Iris pigment epithelial cell (primary cell): ENCODE measurements at places on chromosomes 5 and 9.
A peak's percentile ranks its signal among the peaks of the same experiment; 100 is the strongest.

DNA sequence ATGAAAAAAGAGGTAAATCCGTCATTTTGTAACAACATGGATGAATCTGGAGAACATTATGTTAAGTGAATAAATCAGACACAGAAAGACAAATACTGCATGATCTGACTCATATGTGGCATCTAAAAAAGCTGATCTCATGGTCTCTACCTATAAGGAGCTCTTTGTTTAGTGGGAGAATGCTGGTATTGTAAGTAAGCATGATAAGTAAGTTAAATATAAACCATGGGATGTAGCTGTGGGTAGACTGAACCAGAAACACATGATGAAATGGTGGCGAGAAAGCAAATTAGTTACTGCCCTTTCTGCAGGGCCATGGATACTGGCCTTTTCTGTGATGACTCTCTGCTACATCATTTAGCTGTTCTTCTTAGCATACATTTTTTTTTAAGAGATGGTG lies 66.4 kb upstream of the RUSC2 start:
- DNase-seq: no peak

DNA sequence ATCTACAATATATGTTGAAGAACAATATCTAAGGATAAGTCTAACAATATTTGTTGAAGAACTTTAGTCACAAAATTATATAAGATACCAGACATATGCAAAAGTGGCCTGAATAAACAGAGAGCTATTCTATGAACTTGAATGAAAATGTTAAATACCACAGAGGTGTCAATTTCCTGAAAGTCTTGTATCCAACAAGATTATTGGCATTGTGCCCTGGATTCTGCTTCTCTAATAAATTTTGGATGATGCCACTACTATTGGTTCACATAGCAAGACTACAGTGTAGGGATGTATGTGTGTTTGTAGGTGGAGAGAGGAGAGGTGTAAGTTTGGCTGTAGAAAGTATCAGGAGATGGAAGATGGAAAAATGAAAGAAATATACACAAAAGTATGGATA lies 731.8 kb upstream of the RGMB start:
- DNase-seq: peak; percentile 3

DNA sequence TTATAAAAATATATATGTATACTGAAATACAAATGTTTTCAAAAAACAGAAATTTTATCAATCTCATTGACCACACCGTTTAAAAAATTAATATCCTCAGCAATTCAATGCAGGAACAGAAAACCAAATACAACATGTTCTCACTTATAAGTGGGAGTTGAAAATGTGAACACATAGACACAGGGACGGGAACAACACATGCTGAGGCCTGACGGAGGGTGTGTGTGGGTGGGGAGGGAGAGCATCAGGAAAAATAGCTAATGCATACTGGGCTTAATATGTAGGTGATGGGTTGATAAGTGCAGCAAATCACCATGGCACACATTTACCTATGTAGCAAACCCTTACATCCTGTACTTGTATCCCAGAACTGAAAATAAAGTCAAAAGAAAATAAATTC lies 409.5 kb downstream of the MLLT3 start:
- no peak for DNase-seq

- no peak for DNase-seq
Observed at GRCh38 chr5:56471707-56472106, 238.6 kb upstream of the ANKRD55 start.

DNA sequence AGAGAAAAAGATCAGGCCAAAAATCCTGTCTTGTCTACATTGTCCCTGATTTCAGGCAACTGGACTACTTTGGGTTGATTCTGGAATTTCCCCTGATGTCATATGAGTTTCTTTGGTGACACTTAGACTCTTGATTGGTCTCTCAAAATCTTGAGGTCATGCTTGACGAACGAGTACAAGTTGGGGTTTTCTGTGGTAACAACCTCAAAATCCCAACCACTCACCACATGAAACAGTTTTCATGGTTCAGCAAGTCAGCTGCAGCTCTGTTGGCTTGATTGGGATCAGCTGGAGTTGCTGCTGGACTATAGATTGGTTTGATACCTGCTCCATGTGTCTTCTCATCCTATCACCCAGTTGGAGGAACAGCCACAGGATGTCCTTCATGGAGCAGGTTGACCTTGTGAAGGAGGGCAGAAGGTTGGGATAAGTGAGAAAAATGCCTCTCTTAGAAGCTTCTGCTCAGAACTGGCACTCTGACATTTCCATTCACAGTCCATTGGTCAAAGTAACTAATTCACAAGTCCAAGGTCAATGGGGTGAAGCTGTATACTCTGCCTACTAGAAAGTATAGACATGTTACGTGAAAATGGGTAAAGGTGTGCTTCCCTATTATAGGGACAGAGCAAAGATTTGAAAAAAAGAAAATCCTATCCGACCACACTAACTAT lies 284.5 kb downstream of the SH3GL2 start:
- no peak for DNase-seq

- DNase-seq: no peak
Observed at GRCh38 chr9:134222018-134222573, 57.7 kb upstream of the RNU6ATAC start.

GRCh38 chr5:143890487-143890886 lies 78.5 kb downstream of the HMHB1 start:
- DNase-seq: peak; percentile 33

- DNase-seq: no peak
Observed at GRCh38 chr9:100401042-100401441, 25.9 kb upstream of the MSANTD3 start.

DNA sequence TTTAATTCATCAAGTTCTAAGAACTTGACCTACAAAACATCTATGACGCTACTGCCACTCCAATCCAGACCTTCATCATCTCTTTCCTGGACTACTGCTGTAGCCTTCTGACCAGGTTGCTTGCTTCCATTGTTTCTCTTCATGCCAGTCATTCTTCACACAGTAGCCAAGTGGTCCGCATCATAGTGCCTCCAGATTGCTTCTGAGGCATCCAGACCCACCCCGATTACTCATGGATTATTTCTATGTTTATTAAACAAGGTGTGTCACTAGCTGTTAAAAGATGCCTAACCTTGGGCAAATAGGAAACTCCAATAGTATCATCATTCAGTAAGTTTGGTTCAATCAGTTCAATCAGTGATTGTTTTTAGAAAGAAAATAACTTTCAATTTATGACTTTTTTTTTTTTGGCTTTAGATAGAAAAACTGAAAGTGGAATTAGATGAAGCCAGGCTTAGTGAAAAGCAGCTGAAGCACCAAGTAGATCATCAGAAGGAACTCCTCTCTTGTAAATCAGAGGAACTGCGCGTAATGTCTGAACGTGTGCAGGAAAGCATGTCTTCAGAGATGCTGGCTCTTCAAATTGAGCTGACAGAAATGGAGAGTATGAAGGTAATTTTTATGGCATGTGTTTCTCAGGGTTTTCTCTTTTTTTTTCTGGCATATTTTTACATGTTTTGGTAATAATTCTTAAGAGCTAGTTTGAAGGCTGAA lies 9.5 kb downstream of the SPDL1 start:
- no peak for DNase-seq

DNA sequence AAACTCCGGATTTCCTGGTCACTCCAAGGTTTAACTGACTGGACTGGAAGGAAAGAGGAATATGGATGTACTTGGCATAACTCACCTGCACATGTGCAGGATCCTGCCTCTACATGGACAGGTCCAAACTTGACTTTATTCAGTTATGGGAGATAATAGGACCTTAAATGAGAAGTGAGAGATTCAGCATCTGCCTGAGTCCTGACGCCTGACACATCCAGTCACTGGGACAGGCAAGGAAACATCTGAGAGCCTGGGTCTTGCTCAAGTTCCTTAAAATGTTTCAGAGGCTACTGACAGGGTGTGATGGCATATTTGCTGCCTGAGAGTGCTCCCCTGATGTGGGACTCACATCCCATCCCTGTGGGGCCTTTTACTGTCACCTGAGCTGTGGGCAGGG lies 34.9 kb downstream of the ZNF354A start:
- no peak for DNase-seq

GRCh38 chr5:163504079-163504931 lies 1.1 kb upstream of the MAT2B start:
- peak; percentile 71 for DNase-seq

DNA sequence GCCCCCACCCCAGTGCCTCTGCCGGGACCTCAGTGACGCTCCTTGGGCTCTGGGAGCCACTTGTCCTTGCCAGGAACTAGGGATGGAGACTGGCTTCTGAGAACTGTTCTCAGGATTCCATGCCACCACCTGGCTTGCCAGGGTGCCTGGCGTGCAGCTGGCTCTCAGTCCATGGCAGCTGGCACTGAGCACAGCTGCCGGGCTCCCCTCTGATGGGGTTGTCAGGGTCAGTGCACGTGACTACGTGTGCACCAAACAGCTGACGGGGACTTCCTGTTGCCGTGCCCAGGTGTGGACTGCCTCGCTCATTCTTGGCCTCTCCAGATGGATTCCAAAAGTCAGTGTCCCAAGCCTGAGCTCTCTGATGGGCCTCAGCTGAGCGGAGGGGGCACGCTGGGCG lies 9.4 kb downstream of the KCNT1 start:
- DNase-seq: no peak

GRCh38 chr5:122713041-122713440 lies 61.8 kb upstream of the SNX2 start:
- DNase-seq: no peak

DNA sequence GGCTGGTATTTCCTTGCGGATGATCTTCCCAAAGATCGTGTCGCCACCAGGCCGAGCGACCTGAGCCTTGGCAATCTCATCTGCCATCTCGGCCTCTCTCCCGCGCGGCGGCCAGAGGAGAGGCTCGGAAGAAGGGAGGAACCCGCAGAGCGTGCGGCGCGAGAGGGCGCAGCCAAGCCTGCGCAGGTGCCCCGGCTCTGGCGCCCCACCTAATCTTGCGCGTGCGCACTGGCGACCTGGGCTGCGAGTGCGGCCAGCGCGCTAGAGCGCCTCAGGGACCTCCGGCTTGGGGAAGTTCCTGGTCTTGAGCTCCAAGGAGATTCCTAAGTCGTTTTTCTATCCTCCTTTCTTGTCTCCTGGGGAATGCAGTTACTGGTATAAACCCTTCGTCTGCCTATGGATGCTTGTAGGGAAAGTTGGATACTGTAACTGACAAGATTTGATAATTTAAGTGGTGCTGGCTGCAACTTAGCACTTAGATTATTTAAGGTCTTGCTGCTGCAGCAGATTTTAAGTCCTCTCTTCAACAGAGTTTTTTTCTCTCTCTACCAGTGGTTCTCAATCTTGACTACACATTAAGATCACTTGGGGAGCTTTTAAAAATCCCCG lies at the start of gene HINT1:
TSS of gene HINT1 (minus strand) at position 138 of the 609 bp plus-strand sequence. CDS start at position 87, 51 bp downstream.
- peak; percentile 81 for DNase-seq

DNA sequence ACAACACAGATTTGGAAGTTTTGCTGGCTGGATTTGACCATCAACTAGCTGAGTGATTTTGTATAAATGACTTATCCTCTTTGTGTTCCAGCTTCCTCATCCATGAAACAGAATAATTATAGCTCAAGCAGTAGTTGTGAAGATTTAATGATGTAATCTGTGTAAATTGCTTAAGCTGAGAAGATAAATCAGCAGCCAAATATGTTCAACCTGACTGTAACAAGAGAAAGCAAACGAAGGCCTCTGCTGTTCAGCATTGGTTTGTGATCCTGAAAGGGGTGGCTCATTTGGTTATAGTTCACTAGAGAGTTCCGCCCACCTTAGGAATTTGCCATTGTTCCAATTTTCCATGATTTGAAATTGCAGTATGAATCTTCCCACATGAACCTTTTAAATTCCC lies 75.7 kb upstream of the CCDC112 start:
- DNase-seq: no peak

- DNase-seq: no peak
Observed at GRCh38 chr5:170495825-170496661, 7.8 kb upstream of the KCNIP1 start.

- peak; percentile 35 for DNase-seq
Observed at GRCh38 chr5:128469912-128470311, 68.1 kb downstream of the FBN2 start.

GRCh38 chr5:1268666-1269065 lies 26.2 kb downstream of the TERT start:
- DNase-seq: no peak

DNA sequence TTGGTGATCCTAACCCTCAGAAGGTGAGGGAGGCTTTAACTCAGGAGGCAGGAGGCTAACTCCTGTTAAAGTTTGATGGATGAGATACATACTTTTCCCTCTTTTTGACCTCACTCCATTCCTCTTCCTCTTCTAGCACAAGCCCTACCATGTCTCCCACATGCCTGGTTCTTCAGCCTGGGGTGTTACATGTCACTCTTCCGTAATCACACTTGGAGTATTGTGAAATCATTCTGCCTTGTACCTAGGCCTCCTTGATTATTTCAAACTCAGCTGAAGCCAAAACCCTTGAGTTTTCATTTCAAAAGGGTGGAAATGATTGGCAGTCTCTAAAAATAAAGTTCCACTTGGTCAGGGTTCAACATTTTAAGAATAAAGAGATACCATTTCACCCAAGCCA lies 1.8 kb downstream of the PLAC8L1 start:
- peak; percentile 41 for DNase-seq

- no peak for DNase-seq
Observed at GRCh38 chr9:23441275-23441674, 384.8 kb downstream of the ELAVL2 start.

DNA sequence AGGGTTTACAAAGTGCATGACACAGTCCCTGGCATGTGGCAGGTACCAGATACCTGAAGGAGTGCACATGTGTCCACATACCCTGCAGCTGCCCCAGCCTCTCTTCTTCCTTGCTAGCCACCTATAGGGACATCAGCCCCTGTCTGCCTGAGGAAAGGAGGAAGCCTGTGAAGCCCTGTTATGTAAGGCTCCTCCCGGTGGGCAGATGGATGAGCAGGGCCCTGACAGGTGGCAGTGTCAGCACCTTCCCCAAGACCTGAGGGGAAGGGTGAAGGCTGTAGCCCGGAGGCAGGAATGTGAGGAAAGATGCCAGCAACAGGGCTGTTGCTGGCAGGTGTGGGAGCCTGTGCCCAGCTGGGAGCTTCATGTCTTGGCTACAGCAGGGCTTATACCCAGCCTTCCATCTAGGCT lies 21.7 kb downstream of the TCF7 start:
- DNase-seq: no peak

DNA sequence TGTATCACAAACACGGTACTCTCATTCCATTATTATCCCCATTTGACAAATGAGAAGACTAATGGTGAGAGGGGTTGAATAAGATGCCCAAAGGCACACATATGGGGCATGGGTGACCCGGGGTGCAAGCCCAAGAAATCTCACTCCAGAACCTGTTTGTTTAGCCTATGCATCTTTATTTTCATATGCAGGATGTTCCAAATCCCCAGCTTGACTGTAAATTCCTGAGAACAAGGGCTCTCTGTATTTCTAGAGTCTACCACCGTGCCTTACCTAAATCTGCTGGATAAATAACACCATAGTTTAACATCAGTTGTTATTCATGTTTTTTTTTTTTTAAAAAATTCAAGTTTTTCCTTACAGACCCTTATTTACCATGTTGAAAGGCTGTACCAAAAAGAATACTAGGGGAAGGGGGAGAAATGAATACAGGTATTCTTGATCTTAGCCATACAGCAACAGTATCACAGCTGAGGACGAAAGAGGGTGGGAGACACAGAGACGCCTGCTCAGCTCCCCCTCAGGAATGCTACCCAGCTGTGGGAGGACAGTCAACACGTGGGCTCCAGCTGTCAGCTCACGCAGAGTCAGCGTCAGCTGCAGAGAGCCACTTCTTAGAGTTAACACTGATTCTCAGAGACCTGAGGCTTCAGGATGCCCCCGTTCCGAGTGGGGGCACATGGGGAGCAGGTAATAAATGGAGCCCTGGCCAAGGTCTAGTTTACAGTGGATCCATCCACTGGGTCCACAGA lies 86.6 kb downstream of the MED27 start:
- no peak for DNase-seq
